ENCODE measurements at places on chromosomes 3 and 15.
A peak's percentile ranks its signal among the peaks of the same experiment; 100 is the strongest.

DNA sequence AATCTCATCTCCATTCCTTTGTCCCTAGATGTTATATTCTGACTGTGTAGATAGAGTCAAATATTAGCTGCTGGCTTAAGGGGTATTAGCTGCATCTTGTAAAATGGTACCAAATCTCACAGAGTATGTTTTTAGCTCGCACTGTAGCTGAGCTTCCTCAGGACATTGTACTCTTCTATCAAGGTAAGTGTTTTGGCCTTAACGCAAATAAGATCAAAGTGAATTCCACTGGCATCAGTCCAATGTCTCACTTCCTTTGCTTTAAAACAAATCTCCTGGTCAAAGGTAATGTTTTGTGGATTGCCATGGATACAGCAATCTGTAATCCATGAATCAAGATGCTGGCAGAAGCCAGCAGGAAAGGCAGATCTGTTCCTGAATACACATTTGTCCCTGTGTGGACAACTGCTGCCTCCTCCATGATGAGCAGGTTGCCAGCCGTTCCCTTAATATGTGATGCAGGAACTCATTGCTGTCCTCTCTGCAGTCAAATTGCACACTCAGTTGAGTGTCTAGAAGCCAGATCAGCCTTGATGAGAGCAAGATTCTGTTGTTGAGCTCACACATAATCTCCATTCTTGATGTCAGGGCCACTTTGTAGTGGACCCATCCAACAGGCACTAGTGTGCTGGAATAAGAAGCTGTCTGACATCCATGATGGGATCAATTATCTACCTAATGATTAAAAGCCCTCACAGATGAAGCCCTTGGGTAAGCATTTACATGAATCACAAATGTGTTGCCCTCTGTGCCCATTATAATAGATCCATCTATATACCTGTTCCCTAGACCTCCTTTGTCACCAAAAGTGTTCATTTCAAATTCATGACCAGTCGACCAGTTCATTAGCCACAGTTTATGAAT, 96.6 kb upstream of the AGTR1 start:
- no peaks in the 10 kb centered on the region for H3K4me1 ChIP-seq
- H3K36me3 ChIP-seq: no peaks in the 10 kb centered on the region
- DNase-seq: no peak
- H3K4me3 ChIP-seq: no peak overlapping the region

DNA sequence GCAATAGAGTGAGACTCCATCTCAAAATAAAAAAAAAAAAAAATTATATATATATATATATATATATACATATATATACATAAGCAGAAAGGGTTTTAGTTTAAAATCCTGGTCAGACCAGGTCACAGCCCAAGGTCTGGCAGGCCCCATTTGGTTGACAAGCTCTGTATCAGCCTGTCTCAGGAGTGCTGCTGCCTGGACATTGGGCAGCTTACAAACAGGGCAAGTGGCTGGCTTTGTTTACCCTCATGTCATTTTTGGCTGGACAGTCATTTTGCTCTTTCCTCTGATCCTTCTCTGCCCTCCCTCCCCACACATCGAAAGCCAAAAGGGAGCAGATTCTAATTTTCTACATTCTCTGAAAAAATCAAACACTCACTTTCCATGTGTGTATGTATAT, 26.7 kb upstream of the KLHL6 start:
- H3K27me3 ChIP-seq: peaks cover 11% of the 10 kb centered on the region
- H3K27ac ChIP-seq: no peak overlapping the region
- H3K4me1 ChIP-seq: peaks cover 8% of the 10 kb centered on the region
- no peaks in the 10 kb centered on the region for H3K36me3 ChIP-seq
- no peak overlapping the region for H3K4me3 ChIP-seq
- no peak for DNase-seq

GRCh38 chr3:66655671-66656070, 154.8 kb upstream of the LRIG1 start:
- no peak for DNase-seq
- no peaks in the 10 kb centered on the region for H3K4me1 ChIP-seq
- H3K27me3 ChIP-seq: peaks cover 8% of the 10 kb centered on the region

- no peak overlapping the region for H3K27ac ChIP-seq
- H3K4me1 ChIP-seq: no peaks in the 10 kb centered on the region
- peaks cover 10% of the 10 kb centered on the region for H3K27me3 ChIP-seq
- no peak for DNase-seq
Observed at GRCh38 chr15:39874890-39875549, 45.0 kb downstream of the GPR176 start.

GRCh38 chr3:99549957-99550603, 88.3 kb upstream of the COL8A1 start:
- no peaks in the 10 kb centered on the region for H3K4me1 ChIP-seq
- no peak overlapping the region for H3K4me3 ChIP-seq
- H3K27ac ChIP-seq: no peak overlapping the region
- no peaks in the 10 kb centered on the region for H3K27me3 ChIP-seq
- no peak for DNase-seq
- H3K36me3 ChIP-seq: peaks cover 4% of the 10 kb centered on the region

GRCh38 chr3:190912736-190913135, 50.2 kb upstream of the GMNC start:
- H3K36me3 ChIP-seq: no peaks in the 10 kb centered on the region
- H3K27me3 ChIP-seq: no peaks in the 10 kb centered on the region
- H3K4me3 ChIP-seq: no peak overlapping the region
- no peak for DNase-seq
- H3K27ac ChIP-seq: no peak overlapping the region

GRCh38 chr3:184248454-184249411, at the start of gene ALG3:
ALG3 (minus strand) TSS chr3:184248962; CDS start chr3:184248940, 22 bp downstream.
- H3K36me3 ChIP-seq: peaks cover 14% of the 10 kb centered on the region
- DNase-seq: peak; percentile 90
- peak within 1 kb of the TSS; percentile 100 for H3K27ac ChIP-seq
- no peaks in the 10 kb centered on the region for H3K27me3 ChIP-seq

DNA sequence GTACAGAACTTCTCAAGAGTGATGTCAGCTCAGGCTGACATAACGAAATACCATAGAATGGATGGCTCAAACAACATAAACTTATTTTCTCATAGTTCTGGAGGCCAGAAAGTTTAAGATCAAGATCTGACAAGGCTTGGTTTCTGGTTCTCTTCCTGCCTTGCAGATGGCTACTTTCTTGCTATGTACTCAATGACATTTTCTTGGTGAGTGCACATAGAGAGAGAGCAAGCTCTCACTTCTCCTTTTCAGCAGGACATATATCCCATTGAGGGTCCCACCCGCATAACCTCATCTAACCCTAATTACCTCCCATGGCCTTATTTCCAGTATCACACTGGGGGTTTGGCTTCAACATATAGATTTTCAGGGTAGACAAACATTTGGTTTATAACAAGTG, 1072.1 kb downstream of the PLOD2 start:
- H3K36me3 ChIP-seq: no peaks in the 10 kb centered on the region
- no peaks in the 10 kb centered on the region for H3K27me3 ChIP-seq
- no peak overlapping the region for H3K4me3 ChIP-seq
- H3K4me1 ChIP-seq: no peaks in the 10 kb centered on the region

- H3K4me3 ChIP-seq: no peak overlapping the region
- no peak for DNase-seq
- H3K27ac ChIP-seq: no peak overlapping the region
- H3K4me1 ChIP-seq: peaks cover 5% of the 10 kb centered on the region
Observed at GRCh38 chr3:120449251-120449650, 1.5 kb downstream of the FSTL1 start.

GRCh38 chr3:55000546-55000945, 72.7 kb upstream of the LRTM1 start:
- H3K27me3 ChIP-seq: no peaks in the 10 kb centered on the region
- H3K4me3 ChIP-seq: no peak overlapping the region
- no peak for DNase-seq
- no peaks in the 10 kb centered on the region for H3K36me3 ChIP-seq
- no peaks in the 10 kb centered on the region for H3K4me1 ChIP-seq

GRCh38 chr3:44171891-44172290, 69.8 kb upstream of the TOPAZ1 start:
- no peak overlapping the region for H3K27ac ChIP-seq
- no peak overlapping the region for H3K4me3 ChIP-seq
- no peaks in the 10 kb centered on the region for H3K4me1 ChIP-seq
- H3K27me3 ChIP-seq: peaks cover 34% of the 10 kb centered on the region

- no peak overlapping the region for H3K27ac ChIP-seq
- no peak overlapping the region for H3K4me3 ChIP-seq
- no peaks in the 10 kb centered on the region for H3K27me3 ChIP-seq
- no peaks in the 10 kb centered on the region for H3K4me1 ChIP-seq
- DNase-seq: no peak
- no peaks in the 10 kb centered on the region for H3K36me3 ChIP-seq
Observed at GRCh38 chr3:165725296-165725695, 111.9 kb downstream of the BCHE start.

DNA sequence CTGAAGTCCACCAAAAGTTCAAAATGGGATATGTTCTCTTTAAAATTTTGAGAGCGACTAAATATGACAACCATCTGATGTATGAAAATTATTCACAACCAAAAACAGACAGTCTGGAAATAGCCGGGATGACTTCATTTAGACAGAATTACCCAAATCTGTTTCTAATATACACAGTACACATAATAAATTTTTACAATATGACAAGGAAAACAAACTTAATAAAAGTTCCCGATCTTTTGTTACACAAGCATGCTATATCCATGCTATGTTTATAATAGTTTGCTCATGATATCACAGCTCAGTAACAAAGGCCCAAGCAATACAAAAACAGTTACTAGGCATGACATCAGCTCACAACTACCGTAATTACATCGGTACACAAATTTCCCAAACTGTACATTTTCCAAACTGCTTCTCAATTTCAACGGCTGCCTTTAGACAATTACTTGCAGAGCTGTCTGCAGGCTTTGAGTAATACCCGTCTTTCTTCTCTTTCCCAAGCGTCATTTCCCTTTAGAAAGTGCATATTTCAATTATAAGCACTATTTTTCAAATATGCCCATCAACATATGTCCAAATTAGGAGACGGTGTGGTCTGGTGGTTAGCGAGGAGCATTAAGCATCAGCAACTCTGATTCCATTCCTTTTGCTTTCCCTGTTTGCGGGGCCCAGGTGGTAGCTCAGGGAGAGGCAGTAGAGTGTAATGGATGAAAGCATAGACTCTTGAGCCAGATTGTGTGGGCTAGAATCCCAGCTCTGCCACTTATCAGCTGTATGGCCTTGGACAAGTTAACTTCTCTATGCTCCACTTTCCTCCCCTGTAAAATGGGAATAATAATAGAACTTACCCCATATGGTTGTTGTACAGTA, 481.2 kb downstream of the FOXP1 start:
- no peak for DNase-seq
- peak overlapping the region; percentile 54 for H3K27ac ChIP-seq
- H3K36me3 ChIP-seq: no peaks in the 10 kb centered on the region
- H3K27me3 ChIP-seq: no peaks in the 10 kb centered on the region

DNA sequence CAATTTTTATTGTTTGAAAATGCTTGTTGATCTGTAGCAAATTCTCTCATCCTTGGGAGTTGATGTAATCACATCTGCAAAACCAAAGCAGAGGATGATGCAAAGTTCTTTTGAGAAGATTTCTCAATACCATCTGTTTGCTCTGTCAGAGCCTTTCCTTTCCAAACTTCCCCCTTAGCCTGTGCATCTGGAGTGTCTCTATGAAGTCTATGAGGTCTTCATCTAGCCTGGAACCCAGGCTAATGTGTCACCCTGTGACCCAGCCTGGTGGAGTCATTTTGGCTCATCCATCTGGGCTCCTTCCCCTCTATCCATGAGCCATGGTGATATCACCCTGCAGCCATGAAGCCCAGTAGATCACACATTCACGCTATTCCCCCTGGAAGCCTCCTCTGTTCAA, 123.2 kb upstream of the SLC7A14 start:
- no peak overlapping the region for H3K27ac ChIP-seq
- H3K27me3 ChIP-seq: peaks cover 30% of the 10 kb centered on the region
- H3K4me3 ChIP-seq: no peak overlapping the region
- no peaks in the 10 kb centered on the region for H3K4me1 ChIP-seq
- no peak for DNase-seq

GRCh38 chr15:80439140-80439539, 35.0 kb downstream of the ARNT2 start:
- no peaks in the 10 kb centered on the region for H3K36me3 ChIP-seq
- DNase-seq: no peak
- H3K4me3 ChIP-seq: no peak overlapping the region
- H3K27ac ChIP-seq: no peak overlapping the region
- H3K27me3 ChIP-seq: peaks cover 36% of the 10 kb centered on the region
- peaks cover 9% of the 10 kb centered on the region for H3K4me1 ChIP-seq

GRCh38 chr3:189239616-189240015, 67.8 kb downstream of the TPRG1 start:
- no peak for DNase-seq
- peaks cover 10% of the 10 kb centered on the region for H3K36me3 ChIP-seq
- H3K27ac ChIP-seq: no peak overlapping the region
- peaks cover 23% of the 10 kb centered on the region for H3K27me3 ChIP-seq

DNA sequence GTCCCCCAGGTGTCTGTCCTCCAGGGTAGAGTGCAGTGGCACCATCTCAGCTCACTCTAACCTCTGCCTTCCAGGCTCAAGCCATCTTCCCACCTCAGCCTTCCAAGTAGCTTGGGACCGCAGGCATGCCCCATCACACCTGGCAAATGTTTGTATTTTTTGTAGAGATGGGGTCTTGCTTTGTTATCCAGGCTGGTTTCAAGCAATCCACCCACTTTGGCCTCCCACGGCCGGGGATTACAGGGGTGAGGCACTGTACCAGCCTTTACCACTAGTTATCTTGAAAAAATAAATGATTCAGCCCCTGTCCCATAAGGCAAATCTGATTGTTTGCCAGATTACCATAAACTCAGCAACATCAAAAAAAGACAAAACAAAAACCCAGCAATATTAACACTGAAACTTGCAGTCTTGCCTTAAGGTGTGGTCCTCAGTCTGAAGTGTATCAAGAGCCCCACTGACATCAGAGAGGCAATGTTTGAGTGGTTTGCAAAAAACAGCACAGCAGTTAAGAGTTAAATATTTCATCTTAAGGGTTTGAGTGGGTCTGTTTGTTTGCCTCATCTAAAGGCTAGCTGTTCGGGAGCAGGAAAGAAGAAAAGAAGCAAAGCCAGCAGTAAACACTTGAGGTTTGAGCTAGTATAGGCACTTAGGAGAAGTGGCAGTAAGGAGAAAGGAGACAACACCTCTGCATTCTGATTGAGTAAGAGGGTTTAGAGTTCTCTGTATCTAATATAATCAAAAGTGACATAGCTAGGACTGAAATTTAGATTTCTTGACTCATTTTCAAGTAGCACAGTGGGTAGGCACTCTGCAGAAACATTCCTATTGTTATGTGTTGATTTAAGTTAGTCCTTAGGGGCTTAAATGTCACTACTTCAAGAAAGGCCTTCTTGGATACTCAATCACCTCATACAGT, 26.3 kb upstream of the EDEM1 start:
- H3K4me1 ChIP-seq: peaks cover 57% of the 10 kb centered on the region
- no peaks in the 10 kb centered on the region for H3K27me3 ChIP-seq
- no peak overlapping the region for H3K4me3 ChIP-seq
- H3K36me3 ChIP-seq: no peaks in the 10 kb centered on the region

GRCh38 chr3:195095035-195095703, 175.8 kb downstream of the XXYLT1 start:
- peaks cover 27% of the 10 kb centered on the region for H3K4me1 ChIP-seq
- peak overlapping the region; percentile 86 for H3K27ac ChIP-seq
- peak; percentile 42 for DNase-seq
- H3K4me3 ChIP-seq: no peak overlapping the region
- H3K36me3 ChIP-seq: no peaks in the 10 kb centered on the region

GRCh38 chr3:185711255-185711870, 113.5 kb downstream of the IGF2BP2 start:
- no peak overlapping the region for H3K4me3 ChIP-seq
- H3K4me1 ChIP-seq: no peaks in the 10 kb centered on the region
- H3K27ac ChIP-seq: no peak overlapping the region
- no peaks in the 10 kb centered on the region for H3K36me3 ChIP-seq
- DNase-seq: no peak
- H3K27me3 ChIP-seq: peaks cover 3% of the 10 kb centered on the region

- no peaks in the 10 kb centered on the region for H3K27me3 ChIP-seq
- DNase-seq: no peak
- no peak overlapping the region for H3K27ac ChIP-seq
- no peak overlapping the region for H3K4me3 ChIP-seq
- no peaks in the 10 kb centered on the region for H3K36me3 ChIP-seq
Observed at GRCh38 chr3:5613599-5613998, 426.1 kb downstream of the EDEM1 start.
